ENCODE measurements at places on chromosomes 7 and 10. TPM values are rescaled to one million over a fixed set of nuclear protein-coding genes. Genes with fewer than 3 reads are reported as not detected.

The CYP3A7 gene
- not detected for total RNA-seq

- DNase-seq: no peak
These were observed 53.7 kb upstream of the AHR start for GRCh38 chr7:17244786-17245185.

- no peak for DNase-seq
These were observed 9.5 kb upstream of the SH2D4B start for GRCh38 chr10:80528185-80528700.

GRCh38 chr7:33849004-33849403 is 56.3 kb upstream of the BMPER start:
- no peak for DNase-seq

DNA sequence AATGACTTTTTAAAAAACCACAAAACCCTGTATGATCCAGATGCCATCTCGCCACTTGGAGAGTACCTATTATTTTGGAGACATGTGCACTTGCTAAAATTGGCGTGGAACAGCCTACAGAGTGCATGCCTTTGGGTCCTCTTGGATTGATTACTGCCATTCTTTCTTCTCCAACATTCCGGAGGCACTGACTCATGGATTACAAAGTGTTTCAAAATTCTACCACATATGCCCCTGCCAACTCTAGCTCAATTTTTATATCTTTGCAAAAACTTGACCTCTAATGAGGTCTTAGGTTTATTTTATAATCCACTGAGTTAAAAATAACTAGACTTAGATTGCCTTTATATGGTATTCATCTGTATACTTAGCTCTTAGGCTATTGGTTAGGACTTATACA is 55.8 kb upstream of the KIF5B start:
- no peak for DNase-seq

GRCh38 chr10:107031931-107032699 is 132.4 kb downstream of the SORCS1 start:
- DNase-seq: no peak

DNA sequence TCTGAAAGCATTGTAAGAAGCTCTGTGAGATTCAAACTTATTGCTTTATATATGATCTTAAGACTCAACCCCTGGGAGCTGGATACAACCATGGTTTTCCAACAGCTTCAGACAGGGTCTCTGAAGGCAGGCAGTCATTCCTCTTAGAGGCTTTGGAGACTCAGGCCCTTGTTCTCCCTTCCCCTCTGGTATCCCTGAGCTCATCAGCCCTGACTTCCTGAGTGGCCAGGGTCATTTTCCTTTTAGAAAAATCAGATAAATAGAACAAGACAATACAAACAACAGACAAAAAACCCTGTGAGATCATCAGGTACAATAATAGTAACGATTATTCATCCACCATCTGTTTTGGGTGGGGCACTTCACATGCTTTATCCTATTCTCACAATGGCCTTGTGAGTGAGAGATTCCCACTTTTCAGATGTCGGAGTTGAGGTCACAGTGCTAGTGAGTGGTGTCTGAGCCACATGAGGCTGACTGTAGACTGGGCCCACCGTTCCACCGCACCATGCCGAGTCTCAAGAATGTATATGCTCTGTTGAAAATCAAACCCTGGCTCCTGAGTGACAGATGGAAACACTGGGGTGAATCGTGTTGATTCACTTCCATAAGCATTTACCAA is 144.2 kb downstream of the CXCL12 start:
- no peak for DNase-seq

DNA sequence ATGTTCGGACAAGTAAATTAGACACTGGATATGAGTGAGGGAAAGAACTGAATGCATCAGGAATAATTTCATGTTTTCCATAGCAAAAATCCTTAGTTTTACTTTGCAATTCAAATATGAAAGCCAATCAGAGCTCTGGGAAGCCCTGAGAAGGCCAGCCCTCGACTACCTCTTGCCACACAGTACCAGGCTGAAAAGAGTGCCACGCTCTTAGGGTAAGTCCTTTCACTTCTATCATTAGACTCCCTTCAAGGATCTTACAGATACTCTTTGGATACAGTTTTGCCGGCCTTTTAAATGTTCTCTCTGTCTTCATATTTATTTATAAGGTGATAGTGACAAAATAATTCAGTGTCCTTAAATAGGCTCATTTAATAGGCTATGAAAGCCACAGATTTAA is 1.9 kb downstream of the COBL start:
- no peak for DNase-seq

DNA sequence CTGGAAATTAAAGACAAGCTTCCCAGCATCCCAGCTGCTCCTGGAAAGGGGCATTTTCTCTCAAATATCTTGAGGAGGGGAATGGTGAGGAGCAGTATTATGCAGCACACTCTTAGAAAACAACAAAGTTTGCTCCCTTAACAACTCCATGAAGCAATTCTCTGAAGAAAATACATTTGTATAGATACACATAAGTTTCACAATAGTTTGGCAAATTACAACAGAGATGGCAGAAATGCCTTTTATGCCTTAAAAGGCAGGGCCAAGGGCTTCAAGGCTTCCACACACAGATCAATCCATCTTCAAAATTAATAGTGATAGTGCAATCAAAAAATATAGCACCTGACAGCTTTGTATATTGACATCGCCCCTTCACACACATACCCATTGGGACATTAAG is 12.2 kb downstream of the DGKI start:
- DNase-seq: no peak

- no peak for DNase-seq
These were observed 47.2 kb downstream of the PWWP2B start for GRCh38 chr10:132443983-132444876.

Measured in thoracic aorta (tissue), 2 donors.